ENCODE measurements at places on chromosomes 1 and 21. TPM values are rescaled to one million over a fixed set of nuclear protein-coding genes. Genes with fewer than 3 reads are reported as not detected.

PBXIP1 gene
- total RNA-seq, result 48.5 TPM

SASS6 gene
- 2.2 TPM for total RNA-seq

SDCCAG8 gene
- total RNA-seq, result 47.1 TPM

HSD3B2 gene
- total RNA-seq, result not detected

RXFP4 gene
- not detected for total RNA-seq

TMEM53 gene
- 7.1 TPM for total RNA-seq

KIF14 gene
- 2.9 TPM for total RNA-seq

DTL gene
- 9.8 TPM for total RNA-seq

FLG gene
- total RNA-seq, result not detected

CD1E gene
- not detected for total RNA-seq

HTR6 gene
- total RNA-seq, result not detected

C1orf116 gene
- 10.6 TPM for total RNA-seq

AADACL3 gene
- not detected for total RNA-seq

ELAPOR1 gene
- 0.98 TPM for total RNA-seq

DEPDC1 gene
- total RNA-seq, result 2.7 TPM

RNU1-1 gene
- total RNA-seq, result under 0.01 TPM

EPB41 gene
- total RNA-seq, result 23.2 TPM

LRRIQ3 gene
- 2.0 TPM for total RNA-seq

RIPPLY3 gene
- 0.79 TPM for total RNA-seq

ADGRL4 gene
- under 0.01 TPM for total RNA-seq

TLR5 gene
- 0.39 TPM for total RNA-seq

LYST gene
- 31.8 TPM for total RNA-seq

KCNJ10 gene
- not detected for total RNA-seq

PKP1 gene
- 48.3 TPM for total RNA-seq

SH2D1B gene
- total RNA-seq, result not detected

ANP32E gene
- 20.1 TPM for total RNA-seq

PRPF38A gene
- 8.6 TPM for total RNA-seq

SLC45A1 gene
- 0.79 TPM for total RNA-seq

PTPN22 gene
- total RNA-seq, result not detected

GLIS1 gene
- total RNA-seq, result not detected

MFSD2A gene
- total RNA-seq, result 0.39 TPM

FALEC gene
- total RNA-seq, result not detected

OVAAL gene
- not detected for total RNA-seq

CD1B gene
- not detected for total RNA-seq

KCNE2 gene
- not detected for total RNA-seq

MRPS15 gene
- 85.7 TPM for total RNA-seq

TSACC gene
- total RNA-seq, result not detected

S100A12 gene
- not detected for total RNA-seq

Data from placental epithelial cell (primary cell).